ENCODE measurements at places on chromosomes 12 and 14.

DNA sequence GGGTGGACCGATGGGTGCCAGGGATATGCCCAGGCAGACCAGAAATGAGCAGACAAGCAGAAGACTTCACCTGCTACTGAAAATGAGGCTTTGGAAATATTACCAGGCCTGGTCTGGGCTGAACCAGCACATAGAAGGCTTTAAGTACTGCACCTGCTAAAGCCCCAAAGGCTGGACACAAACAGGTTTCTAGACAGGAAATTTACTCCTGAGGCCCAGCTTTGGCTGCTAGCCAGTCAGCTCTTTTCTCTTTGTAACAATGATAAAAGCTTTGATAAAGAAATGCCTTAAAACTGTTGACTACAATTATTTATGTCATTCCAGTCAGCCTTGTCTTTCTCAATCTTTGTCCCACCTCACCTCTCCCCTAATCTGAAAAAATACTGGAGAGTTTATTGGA, 228.9 kb upstream of the EGLN3 start:
- no peak for DNase-seq

- no peak for DNase-seq
These were observed 184.9 kb upstream of the FLRT2 start for GRCh38 chr14:85344847-85345570.

DNA sequence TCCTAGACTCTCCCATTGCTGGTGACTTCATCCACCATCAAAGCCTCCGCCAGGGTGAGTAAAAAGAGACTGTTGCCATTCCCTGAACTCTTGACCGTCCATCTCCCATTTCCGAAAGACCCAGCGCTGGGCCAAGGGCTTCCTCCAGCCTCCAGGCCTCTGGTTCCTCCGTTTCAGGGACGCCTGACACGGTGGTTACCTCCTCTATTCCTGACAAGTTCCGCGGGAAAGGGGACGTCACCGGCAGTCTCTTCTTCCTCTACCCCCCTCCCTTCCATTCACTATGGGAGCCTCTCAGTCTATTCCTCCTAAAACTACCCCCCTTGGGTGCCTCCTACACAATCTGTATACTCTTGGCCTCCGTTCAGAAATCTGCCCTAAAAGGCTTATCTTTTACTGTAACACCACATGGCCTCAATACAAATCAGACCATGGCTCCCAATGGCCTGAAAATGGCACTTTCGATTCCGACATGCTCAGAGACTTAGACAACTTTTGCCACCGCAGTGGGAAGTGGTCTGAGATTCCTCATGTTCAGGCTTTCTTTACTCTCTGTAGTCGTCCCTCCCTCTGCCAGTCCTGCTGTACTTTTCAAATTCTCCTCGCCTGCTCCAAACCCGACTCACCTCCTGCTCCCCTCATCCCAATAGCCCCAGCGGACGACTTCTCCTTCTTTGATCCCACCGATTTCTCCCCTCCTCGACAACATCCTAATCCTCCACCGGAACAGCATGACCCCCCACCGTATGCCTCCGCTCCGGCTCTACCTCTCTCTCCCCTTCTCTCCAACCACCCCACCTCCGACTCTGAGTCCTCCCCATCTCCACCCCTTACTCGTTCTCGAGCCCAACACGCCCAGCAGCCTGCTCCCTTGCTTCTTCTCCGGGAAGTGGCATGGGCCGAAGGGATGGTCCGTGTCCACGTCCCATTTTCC, 70.4 kb downstream of the MOK start:
- DNase-seq: no peak

- no peak for DNase-seq
These were observed 18.4 kb upstream of the CFL2 start for GRCh38 chr14:34732802-34733201.

- DNase-seq: no peak
These were observed 89.4 kb downstream of the SUDS3 start for GRCh38 chr12:118465706-118466105.

DNA sequence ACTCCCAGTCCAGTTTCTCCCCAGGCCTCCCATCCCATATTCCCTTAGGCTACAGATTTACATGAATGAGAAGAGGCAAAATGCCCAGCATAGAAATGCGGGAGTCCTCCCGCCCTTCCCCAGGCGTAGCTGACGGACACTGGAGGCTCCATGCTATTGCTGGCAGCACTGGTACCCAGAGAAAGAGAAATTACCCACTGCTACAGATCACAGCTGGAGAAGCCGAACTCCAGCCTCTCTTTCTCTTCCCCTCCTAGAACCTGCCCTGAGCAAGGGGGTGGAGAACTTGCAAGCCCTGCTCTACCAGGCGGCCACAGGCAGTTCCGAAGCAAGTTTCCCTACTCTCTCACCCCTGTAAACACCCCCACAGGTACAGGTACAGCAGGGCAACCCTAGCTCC, 3.6 kb downstream of the LTBR start:
- no peak for DNase-seq

DNA sequence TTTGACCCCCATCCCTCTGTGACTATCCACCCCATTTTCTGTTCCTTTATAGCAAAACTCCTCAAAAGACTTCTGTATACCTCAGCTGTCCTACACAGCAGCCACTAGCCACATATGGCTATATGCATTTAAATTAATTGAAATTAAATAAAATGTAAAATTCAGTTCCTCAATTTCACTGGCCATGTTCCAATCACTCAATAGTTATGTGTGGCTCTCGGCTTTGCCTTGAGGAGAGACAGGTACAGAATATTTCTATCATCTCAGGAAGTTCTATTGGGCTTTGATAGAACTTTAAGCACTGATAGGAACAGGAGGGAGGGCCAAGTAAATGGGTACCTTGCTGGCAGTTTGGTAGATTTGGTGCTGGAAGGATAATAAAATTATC, 280.3 kb upstream of the AMIGO2 start:
- DNase-seq: no peak

GRCh38 chr14:100907240-100907639, 3.7 kb upstream of the RTL1 start:
- DNase-seq: no peak

GRCh38 chr12:3132636-3133404, 55.6 kb downstream of the TSPAN9 start:
- DNase-seq: no peak

DNA sequence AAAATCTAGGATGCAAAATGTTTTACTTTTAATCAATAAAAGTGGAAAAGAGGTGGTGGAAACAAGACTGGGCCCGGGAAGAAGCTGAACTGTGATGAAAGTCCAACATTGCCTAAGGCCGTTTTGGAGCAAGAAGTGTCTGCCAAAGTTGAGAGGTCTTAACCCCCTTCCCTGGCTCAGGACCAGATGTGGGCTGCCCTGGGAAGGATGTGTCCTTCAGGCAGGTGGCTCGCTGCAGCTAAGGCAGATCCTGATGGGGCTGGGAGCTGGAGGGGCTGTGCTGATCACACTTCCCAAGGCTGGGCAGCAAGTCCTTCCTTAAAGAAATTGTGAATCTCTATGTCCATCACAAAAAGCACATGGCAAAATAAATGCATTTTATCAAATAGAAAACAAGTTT, 581.6 kb downstream of the GALC start:
- no peak for DNase-seq

- no peak for DNase-seq
These were observed 198.3 kb upstream of the AMIGO2 start for GRCh38 chr12:47277972-47278448.

- DNase-seq: no peak
These were observed 42.1 kb upstream of the LIN7A start for GRCh38 chr12:80979816-80980215.

DNA sequence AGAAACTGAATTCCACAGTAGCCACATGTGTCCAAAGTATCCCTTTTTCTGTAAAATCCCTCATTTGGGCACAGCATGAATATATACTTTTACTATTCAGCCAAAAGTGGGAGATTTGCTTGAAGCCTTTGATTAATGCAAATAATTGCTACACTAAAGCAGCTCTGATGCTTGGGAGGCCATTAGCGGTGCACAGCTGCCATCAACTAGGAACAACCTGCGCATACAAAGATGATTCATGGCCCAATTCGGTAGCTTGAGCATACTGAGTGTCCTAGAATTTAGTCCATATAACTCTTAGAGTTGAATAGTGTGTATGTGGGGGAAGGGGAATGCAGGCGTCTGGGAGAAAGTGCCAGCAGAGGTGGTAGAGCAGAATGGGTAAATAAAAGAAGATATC, 277.0 kb upstream of the RMST start:
- no peak for DNase-seq

- peak; percentile 49 for DNase-seq
These were observed 77.5 kb upstream of the CPSF6 start for GRCh38 chr12:69161829-69162228.

GRCh38 chr12:30830751-30831150, 76.0 kb upstream of the CAPRIN2 start:
- DNase-seq: no peak

DNA sequence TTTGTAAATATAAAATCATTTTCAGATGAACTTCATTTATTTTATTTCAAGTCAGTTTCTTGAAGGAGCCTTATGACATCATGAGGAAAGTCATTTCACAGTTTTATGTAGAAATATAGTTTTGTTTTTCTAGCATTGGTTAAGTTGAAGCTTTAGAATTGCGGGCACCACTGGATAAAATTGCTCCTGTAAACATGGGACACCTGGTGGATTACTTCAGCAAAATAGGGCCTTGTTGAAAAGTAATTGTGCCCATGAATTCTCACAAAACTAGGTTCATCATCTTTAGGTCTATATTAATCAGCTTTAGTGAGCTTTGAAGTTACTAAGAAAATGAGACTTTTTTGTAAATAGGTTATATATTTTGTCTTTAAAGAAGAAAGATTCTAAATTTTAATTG, 25.3 kb downstream of the CNTN1 start:
- DNase-seq: no peak

DNA sequence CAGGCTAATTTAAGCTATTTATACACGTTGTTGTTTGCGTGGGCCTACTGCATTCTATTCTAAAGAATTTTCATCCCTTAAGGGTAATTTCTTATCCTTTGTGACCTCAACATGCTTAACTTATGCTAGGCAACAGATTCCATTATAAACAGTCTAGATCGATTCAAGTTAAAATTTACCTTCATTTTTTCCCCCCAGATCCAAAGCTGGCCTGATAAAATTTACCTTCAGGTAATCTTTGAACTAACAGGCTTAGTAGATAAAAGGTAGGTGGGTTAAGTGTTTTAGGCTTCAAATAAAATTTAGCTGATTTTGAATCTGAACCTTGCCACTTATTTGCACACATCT, 389 bp upstream of the CCNB1IP1 start:
- no peak for DNase-seq

DNA sequence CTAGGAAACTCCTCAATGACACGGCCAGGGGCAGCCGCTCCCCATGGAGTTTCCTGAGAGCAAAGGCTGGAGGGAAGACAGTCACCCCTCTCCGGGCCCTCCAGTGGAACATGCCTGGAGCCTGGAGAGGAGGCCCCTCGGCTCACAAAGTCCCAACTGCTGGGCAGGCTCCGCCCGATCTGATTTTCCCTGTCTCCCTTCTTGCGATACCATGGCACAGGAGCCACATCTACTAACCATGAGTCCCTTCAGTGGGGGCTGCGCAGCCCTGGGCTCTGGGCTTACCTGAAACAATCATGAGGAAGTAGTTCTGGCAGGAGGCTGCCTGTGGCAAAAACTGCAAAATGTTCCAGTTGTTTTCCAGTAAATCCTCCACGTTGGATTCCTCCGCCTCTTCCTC, 15.3 kb downstream of the P2RX2 start:
- no peak for DNase-seq

- DNase-seq: no peak
These were observed 52.6 kb downstream of the SLCO1B3 start for GRCh38 chr12:20863056-20863455.

GRCh38 chr12:873954-874353, 75.5 kb downstream of the RAD52 start:
- DNase-seq: no peak

DNA sequence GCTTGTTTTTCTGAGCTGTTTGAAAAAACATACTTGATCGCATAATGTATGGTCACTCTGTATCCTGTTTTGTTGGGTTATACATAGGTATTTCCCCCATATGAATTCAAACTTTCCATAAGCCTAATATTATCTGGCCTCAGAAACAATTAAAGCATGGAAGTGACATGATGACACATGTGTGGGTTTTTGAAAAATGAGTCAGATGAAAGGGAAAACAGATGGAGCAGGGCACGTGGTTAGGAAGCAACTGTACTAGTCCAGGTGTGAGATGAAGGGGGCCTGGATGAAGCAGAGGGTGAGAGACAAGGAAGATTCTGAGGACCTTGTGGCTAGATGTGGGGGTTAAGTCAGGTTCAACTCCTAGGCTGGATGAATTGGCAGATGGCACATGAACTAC, 92.7 kb upstream of the DNM1L start:
- no peak for DNase-seq

DNA sequence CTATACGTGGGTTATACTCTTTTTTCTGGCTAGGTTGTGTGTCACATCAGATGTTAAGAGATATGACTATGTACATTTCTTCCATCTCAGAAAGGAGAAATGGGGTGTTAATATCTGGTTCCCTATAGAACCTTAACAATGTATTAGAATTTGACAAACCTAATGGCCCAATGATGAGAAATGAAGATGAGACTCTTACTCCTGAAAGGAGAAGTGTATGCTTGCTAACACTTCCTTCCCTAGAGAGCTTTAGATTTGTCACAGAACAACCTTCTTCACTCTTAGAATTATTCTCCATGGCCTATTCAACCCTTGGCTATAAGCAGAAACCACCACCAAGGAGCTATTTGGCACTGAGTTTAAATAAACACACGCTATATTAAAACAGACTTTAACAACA, 839.6 kb downstream of the GALC start:
- no peak for DNase-seq

DNA sequence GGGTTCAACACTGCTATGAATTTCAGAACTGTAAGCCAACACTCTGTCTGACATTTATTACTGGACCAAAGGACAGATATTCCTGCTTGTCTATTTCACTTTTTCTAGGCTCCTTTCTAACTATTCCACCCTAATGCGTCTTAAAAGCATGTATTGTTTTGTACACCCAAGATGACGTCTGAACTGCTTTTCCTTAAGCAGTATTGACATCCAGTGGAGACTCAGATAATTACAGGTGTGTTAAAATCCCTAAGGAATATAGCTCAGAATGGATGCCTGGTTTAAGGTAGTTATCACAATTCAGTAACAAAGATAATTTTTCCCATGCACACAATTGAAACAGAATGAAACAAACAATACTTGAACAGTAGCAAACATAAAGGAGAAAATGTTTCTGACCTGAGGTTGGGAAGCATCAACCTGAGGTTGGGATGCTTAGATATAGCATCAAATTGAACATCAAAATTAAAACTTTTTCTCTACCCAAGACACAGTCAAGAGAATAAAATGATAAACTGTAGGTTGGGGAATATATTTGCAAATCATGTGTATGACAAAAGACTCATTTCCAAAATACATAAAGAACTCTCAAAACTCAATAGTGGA, 93.7 kb upstream of the PTPRR start:
- no peak for DNase-seq

- no peak for DNase-seq
These were observed 212.4 kb upstream of the FLRT2 start for GRCh38 chr14:85317491-85318021.

GRCh38 chr14:88798156-88798555, 5.4 kb upstream of the EML5 start:
- no peak for DNase-seq

GRCh38 chr14:65159281-65160062, 57.2 kb upstream of the MAX start:
- DNase-seq: no peak

GRCh38 chr12:58588770-58589169, 331.5 kb downstream of the LRIG3 start:
- DNase-seq: no peak

GRCh38 chr12:131640525-131640924, 70.4 kb upstream of the SFSWAP start:
- DNase-seq: no peak

GRCh38 chr12:47819896-47820630, at the start of gene HDAC7:
Gene HDAC7, minus strand, starts transcription at chr12:47819903. Its CDS starts 118 bp downstream, at chr12:47819785.
- DNase-seq: peak; percentile 65

- no peak for DNase-seq
These were observed 25.4 kb upstream of the PLEKHD1 start for GRCh38 chr14:69459122-69459521.

Measured in stimulated activated CD4-positive, alpha-beta T cell treated with anti-CD3 and anti-CD28 coated beads, Interleukin-12 subunit alpha, Interleukin-12 subunit beta, amount 100 ng/mL, for 48 hours (primary cell).